ENCODE measurements at places on chromosomes 1 and 21. TPM values are rescaled to one million over a fixed set of nuclear protein-coding genes. Genes with fewer than 3 reads are reported as not detected.

Gene C21orf58
- total RNA-seq: 4.4 TPM

Gene PMF1
- total RNA-seq: 47.5 TPM

Gene PHACTR4
- 10.9 TPM for total RNA-seq

Gene TSPAN2
- total RNA-seq: 0.05 TPM

Gene MECR
- total RNA-seq: 35.9 TPM

Gene PCSK9
- total RNA-seq: not detected

Gene CYP4A11
- not detected for total RNA-seq

Gene CXADR
- total RNA-seq: 22.6 TPM

Gene PLEKHA6
- 0.07 TPM for total RNA-seq

Gene SERTAD4
- total RNA-seq: 0.29 TPM

Gene ZMYND12
- total RNA-seq: 0.29 TPM

Gene DNASE2B
- not detected for total RNA-seq
